ENCODE measurements at places on chromosomes 2 and 18.

GRCh38 chr2:20450201-20450999 is 3.5 kb downstream of the RHOB start:
- no peak for DNase-seq

GRCh38 chr2:14826518-14826917 is 194.0 kb downstream of the LRATD1 start:
- no peak for DNase-seq

DNA sequence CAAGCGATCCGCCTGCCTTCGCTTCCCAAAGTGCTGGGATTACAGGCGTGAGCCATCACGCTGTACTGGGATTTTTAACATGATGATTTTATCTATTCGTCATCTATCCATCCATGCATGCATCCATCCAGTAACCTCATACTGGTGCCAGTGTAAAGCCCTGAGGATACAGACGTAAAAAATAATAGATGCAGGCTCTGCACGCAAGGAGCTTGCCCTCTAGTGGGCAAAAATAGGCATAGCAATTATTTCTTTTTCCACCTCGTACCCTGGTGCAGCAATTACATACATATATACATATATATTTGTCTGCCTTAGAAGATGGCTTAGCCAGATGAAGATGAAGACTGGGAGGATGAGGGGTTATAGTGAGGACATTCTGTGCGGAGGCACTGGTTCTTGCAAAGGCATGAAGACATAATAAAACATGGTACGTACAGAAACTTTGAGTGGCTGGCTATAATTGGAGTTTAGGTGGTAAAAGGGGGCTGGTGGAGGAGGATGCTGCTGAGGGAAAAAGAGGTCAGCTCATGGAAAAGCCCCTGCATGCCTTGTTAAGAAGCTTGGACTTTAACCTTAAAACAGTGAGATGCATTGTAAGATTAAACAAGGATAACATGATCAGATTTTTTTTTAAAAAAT is 19.6 kb upstream of the RPIA start:
- no peak for DNase-seq

DNA sequence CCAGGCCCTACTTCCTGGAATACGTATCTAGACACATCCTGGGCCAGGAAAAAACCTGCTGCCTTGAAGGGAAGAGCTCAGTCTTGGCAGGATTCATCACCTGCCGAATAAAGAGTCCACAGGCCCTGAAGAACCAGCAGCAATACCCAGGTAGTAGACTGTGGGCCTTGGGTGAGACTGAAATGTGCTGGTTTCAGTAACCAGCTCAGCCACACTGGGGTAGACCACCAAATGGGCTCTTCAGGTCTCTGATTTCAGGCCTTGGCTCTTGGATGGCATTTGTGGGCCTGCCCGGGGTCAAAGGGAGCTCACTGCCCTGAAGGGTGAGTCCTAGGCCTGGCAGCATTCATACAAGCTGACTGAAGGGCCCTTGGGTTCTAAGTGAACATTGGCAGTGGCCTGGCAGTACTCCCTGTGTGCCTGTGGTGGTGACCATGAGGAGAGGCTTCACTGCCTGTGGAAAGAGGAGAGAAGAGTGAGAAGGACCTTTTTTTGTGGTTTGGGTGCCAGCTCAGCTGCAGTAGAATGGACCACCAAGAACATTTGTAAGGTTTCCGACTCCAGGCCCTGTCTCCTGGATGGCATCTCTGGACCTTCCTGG is 175.1 kb downstream of the ANKRD30B start:
- DNase-seq, result no peak

GRCh38 chr18:23354625-23355024 is 98.5 kb upstream of the RIOK3 start:
- no peak for DNase-seq

DNA sequence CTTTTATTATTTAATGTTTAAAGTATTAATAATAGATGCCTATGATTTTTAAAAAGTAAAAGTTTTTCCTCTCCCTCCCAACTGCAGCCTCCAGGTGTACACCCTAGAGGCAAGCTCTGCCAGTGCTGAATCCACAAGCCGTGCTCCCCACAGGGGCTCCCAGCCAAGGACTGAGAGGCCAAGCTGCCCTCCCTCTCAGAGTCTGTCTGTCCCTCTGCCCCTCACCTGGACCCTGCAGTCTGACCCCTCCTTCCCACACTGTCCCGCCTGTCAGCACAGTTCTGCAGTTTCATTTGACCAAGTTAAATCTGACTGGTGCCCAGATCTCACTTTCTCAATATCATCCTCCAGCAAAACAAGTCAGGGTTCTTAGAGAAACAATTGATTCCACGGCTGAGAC is 14.8 kb upstream of the PROC start:
- no peak for DNase-seq

DNA sequence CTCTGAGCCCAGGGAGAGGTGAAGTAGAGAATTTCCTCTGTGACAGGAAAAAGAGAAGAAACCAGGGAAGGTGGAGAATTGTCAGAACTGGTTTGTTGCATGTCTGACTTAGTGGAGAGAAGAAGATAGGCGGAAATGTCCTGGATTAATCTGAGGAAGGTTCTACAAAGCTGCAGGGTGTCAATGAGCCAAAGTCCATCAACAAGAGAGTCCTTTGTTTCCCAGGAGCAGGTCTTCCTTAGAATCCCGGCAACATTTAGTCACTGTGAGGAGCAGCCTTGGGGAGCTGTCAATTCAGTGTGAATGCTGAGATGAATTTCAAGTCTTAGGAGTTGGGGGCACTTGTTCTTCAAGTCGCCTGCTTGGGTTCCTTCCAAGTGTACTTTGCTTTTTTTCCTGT is 88.4 kb upstream of the CELF4 start:
- DNase-seq, result no peak

DNA sequence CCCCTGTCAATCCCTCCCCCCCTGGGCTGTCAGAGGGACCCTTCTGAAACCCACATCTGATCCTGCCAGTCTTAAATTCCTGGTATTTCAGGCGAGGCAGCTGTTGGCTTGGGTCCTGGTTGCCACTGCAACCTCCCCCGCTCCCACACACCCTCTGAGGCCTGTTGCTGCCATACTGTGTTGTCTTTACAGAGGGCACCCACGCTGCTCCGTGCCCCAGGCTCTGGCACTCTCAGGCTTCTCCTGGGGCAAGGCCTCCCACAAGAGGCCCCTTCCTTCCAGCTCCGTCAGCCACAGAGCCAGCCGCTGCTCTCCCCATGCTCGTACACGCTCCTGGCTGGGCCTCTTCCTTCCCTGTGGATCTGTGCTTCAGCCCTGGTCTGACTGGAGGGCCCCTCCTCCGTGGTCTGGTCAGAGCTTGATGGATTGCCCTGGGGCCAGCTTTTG is 8.6 kb downstream of the CABLES1 start:
- DNase-seq, result no peak

GRCh38 chr2:45786030-45786835 is 134.8 kb downstream of the PRKCE start:
- DNase-seq, result no peak

- DNase-seq, result no peak
Observed at GRCh38 chr2:80380736-80381135, 76.2 kb upstream of the LRRTM1 start.

DNA sequence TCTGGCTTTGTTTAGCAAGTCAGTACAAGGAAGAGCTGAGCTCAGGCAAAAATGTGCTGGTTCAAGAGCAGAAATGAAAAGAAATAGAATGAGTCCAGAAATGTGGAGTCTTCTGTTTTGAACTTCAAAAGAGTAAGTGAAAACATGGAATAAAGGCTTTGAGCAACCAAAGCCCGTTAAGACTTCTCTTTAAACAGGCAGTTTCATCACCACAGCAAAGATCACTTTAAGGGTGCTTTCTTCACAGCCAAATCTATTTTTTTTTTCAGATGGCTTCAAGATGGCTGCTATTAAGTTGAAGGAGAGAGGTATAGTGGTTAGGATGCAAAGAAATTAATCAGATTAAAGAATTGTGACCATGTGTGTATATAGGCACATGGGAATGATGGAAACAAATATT is 2.0 kb upstream of the CHRNA1 start:
- no peak for DNase-seq

GRCh38 chr2:224156436-224156835 is 117.3 kb upstream of the SERPINE2 start:
- DNase-seq, result no peak

DNA sequence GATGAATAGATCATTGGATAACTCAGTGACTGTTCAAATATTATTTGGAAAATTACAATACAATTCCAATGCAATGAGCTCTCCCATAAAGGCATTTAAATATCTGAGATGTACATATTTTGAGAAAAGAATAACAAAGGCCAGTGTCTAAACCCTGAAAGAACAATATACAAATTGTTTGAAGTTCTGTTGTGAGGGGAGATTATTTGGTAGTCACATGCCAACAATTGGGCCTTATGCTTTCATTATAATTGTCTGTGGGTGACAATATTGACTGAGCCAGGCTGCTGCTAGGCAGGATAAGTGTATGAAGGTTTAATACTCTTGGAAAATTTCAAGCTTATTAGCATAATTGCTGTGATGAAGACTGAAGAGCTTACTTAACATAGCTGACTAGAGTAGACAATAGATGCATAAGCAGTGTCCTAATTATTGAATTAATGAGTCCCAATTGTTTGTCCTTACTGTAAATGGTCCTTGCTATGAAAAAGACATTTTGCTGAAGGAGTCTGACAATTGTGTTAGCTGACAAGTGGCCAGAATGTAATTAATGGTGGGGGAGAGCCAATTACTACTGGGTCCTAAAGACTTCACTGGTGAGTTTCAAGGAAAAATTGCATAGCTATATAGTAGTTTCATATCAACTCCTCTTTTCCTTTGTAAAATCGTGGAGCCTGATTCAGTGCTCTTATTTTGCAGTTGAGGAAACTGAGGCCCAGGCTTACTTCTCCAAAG is 5.0 kb upstream of the SMAD2 start:
- no peak for DNase-seq

GRCh38 chr2:32895424-32895823 is 51.3 kb upstream of the LTBP1 start:
- no peak for DNase-seq

DNA sequence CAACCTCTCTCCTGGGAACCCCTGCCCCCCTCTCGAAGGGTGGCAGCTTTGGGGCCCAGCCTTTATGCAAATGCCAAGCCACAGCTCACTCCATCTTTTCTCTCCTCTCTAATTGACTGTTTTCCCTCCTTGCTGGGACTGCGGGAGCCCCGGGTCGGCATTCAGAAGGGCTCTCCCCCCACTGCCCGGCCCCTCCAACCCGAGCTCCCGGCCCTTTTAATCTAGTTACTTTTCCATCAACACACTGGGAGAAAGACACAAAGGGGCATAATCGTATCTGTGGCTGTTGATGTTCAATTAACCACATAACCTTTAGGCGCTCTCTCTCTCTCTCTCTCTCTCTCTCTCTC is 95.4 kb downstream of the INHBB start:
- no peak for DNase-seq
